SK-N-MC (cell line): ENCODE measurements at places on chromosomes 4 and X.

DNA sequence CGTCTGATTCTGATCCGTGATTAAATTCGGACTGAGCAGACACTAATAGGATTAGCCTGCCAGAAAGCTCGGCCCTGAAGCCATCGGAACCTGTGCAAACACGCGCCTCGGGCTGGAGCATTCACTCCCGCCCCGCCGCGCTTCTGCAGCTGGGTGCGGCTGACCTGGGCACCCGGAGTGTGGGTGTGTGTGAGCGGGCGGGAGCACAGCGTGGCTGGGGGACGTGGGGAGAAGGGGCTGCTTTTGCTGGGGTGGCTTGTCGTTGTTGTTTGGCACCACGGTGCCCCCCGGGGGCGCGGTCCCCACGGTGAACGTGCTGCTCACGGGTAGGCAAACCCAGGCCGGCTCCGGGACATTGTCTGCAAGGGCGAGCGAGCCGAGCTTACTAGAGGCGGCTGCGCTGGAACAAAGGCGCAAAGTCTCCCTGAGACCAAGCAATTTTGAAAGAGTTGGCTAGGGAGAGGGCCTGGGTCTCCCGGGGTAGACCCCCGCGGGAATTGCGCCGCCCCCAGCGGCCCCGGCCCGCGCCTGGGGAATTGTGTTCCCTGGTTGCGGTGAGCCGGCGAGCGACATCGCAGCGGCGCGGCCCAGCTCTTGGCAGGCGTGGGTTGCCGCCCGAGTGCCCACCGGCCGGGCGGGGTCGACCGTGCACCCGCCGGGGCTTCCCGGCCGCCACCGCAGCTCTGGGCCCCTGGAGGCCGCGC lies 1.4 kb downstream of the MAMLD1 start:
- DNase-seq, result no peak

- no peak for DNase-seq
Measured at GRCh38 chr4:55547466-55547770, 709 bp upstream of the CLOCK start.

DNA sequence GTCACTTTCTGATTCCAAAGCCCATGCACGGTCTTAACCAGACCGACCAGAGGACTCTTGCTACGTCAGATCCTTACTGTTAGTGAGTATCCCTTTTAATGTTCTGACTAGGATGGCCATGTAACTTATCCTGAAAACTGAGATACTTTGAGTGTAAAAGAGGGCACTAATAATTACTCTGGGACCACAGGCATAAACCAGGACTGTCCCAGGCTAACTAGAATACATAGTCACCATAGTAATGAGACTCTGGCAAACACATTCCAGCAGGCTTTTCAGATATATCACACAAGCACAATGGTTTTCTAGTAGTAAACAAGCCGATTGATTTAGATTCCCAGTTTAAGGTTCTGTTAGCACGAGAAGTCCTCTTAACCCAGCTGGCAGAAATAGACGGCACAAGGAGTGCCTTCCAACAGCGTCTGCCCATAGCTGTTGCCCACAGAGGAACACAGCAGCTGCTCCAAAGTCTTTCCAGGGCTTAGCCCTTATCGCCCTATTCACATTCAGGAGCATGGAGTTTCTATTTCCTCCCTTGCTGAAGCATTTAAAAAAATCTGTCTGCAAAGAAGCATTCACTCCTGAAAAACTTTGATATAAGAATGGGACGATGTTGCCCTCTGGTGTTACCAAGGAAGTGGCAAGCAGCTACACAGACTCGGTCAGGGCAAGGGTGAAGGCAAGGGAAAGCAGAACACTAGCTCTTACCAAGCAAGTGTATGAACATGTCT lies 92.4 kb downstream of the CXCL13 start:
- no peak for DNase-seq

- no peak for DNase-seq
Measured at GRCh38 chrX:31589503-31589902, 517.7 kb upstream of the FTHL17 start.

DNA sequence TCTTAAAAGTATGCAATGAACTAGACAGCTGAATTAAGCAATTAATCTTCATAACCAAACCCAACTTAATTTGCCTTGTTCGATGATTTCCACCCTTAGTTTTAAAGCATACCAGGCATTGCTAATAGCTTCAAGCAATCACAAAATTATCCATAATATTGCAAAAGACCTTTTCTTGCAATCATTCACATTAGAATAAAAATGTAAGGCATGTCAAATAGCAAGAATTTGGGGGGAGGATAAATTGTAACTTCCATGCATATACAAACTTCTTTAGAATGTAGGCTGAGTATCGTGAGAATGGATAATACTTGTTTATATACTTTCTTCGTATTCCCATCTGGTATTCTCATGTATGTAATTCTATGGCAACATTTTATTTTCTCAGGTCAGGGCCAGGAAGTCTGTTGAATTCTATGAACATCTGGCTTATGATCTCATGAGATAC lies 28.7 kb upstream of the BMP2K start:
- no peak for DNase-seq

- no peak for DNase-seq
Measured at GRCh38 chr4:1599491-1600210, 84.5 kb downstream of the FAM53A start.

DNA sequence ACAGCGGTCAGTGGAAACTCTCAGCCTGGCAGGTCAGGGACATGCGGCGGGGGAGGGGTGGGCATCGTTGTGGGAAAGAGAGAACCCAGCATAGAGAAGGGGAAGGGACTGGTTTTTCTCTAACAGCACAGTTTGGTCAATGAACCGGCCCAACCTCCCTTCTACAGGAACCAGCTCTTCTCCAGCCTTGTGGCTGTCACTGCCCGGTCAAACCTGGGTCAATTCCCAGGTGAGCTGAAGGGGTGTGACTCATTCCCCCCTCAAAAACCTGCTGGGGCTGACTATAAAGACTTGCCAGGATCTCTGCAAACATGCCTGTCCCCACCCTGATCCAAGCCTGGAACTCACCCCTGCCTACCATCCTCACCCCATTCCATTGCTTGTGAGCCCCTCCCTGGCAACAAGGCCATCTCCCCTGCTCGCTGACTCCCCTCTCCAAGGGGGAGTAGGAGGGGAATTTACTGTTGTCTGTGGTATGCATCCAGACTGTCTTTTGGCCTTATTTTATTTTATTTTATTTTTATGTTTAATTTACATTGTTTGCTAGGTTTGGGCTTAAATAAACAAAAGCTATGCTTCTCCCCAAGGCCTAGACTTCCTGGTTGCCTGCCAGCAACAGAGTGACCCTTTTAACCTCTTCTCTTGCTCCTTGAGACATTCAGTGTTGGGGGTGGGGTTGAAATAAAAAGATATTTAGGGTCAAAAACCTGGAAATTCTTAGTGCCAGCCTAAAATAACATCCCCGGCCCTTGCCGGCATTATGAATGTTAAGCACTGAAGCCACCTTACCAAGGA lies 49.6 kb downstream of the TSC22D3 start:
- DNase-seq, result no peak

DNA sequence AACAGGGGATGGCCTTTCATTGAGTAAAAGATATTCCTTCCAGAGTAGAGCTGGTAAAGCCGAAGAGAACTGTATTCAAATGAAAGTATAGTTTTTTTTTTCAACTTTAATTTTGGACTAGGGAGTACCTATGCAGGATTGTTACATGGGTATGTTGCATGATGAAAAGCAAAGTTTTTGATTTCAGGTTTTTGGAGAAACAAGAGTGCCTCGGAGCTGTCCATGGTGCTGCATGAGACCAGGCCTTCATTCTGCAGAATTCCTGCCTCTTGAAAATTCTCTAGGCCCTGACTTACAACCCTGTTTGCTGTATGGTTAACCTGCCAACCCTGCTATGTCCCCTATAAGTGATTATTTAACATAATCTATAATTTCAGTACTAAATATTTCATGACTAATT lies 1065.7 kb upstream of the FTHL17 start:
- no peak for DNase-seq

GRCh38 chrX:31449081-31449480 lies 377.2 kb upstream of the FTHL17 start:
- DNase-seq, result no peak

DNA sequence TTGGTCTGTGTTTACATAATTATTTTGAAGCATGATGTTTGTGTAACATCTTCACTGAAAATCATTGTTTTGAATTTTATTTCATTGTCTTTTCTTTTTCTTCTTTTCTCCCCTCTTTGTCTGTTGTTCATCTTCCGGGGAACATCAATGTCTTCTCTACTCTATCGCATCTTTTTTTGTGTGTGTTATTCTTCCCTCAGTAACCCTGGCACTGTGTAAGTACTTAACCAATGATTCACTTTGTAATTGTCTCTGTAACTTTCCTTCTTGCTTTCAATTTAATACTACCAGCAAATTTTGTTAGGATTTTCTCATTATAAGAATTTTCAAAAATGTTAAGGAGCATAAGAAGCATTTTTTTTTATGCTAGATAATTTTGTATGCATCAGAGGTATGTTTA lies 130.8 kb downstream of the PDLIM5 start:
- no peak for DNase-seq

DNA sequence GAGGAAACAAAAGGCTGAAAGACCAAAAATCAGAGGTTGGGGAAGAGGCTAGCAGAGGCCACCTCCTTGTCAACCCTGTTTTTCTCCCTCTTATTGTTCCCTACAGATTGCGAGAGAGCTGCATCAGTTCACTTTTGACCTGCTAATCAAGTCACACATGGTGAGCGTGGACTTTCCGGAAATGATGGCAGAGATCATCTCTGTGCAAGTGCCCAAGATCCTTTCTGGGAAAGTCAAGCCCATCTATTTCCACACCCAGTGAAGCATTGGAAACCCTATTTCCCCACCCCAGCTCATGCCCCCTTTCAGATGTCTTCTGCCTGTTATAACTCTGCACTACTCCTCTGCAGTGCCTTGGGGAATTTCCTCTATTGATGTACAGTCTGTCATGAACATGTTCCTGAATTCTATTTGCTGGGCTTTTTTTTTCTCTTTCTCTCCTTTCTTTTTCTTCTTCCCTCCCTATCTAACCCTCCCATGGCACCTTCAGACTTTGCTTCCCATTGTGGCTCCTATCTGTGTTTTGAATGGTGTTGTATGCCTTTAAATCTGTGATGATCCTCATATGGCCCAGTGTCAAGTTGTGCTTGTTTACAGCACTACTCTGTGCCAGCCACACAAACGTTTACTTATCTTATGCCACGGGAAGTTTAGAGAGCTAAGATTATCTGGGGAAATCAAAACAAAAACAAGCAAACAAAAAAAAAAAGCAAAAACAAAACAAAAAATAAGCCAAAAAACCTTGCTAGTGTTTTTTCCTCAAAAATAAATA lies 179.9 kb downstream of the AR start:
- DNase-seq, result no peak

DNA sequence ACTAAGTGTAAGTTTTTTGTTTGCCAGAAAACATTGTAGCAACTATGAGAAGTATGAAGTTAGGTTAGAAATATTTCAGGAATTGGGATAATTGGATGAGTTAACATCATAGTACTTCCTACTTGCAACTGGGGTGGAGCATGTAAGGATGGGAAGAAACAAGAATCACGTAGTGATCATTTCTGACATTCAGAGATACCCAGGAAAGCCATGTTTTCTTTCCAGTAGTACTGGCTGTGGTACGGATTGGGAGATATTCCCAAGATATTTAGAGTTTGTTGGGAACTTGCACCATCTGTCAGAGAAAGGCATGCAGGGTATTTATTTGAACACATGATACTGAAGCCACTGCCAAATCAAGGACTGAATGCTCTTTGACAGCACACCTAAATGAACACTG lies 87.6 kb upstream of the SLC4A4 start:
- no peak for DNase-seq

DNA sequence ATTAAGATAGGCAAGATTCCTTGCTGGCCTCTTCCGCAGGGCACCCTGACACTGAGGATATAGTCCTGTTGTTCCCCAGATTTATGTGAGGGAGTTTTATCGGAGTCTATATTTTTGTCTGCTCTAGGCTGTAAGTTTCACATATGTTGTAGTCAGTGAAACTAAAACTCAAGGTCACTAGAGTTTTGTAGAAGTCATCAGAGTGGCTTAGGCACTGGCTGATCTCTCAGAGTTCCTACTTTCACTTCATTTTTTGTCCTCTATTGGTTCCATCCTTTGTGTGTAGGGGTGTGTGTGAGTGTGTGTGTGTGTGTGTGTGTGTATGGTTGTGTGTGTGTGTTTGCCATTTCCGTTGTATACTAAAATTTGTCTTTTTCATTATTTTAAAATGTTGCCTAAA lies 577.5 kb downstream of the IQCM start:
- DNase-seq, result no peak

- no peak for DNase-seq
Measured at GRCh38 chr4:2942532-2943363, 20.5 kb downstream of the NOP14 start.

DNA sequence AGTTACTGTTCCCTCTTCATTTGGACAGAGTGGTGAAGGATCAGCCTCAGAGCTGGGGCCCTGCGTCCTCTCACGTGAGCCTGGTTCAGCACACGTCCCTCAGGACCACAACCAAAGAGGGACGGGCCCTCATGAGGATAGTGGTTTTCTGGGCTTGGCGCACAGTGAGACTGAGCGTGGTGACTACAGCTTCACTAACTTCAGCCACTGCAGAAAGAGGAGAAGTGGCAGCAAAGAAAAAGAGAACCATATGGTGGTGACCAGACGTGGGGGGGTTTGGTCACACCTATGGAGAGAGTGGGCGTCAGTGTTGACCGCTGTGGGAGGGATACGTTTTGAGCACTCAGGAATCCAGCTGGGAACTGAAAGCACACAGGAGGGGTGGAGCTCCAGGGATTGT lies 21.8 kb upstream of the TNIP3 start:
- DNase-seq, result no peak

GRCh38 chr4:127196655-127197352 lies 436.0 kb upstream of the INTU start:
- no peak for DNase-seq

DNA sequence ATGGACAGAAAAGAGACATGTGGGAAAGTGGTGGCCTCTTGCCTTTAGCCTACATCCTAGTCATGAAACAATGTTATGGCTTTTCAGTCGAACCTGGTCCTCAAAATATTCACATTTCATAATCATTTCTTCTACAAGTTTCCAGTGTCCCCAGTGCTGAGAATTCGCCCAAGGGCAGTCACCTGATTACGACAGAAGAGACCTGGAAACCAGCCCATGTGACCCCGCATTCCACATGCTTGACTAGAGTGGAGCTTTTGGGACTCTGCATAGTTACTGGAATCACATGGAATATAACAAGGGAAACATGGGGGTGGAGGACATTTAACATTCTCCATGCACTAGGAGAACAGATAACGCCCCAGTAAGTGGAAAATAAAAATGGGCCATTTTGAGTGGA lies 100.1 kb downstream of the PPARGC1A start:
- DNase-seq, result no peak

DNA sequence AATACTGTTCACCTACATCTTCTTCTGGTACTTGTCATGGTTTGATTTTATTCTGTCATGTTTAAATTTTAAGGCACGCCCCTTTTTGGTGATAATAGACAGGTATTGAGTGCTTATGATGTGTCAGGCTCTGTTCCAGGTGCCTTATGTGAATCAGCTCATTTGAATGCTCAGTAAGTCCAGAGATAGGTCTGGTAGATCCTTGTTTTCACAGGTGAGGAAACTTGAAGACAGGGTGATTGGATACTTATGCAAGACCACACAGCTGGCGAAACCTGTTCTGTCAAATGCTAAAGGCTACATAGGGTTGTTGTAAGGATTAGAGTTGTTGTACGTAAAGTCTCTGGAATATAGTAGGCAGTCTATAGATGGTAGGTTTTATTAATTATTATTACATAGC lies 9.6 kb upstream of the SLC25A14 start:
- no peak for DNase-seq

- DNase-seq, result no peak
Measured at GRCh38 chr4:153036931-153037482, 100.9 kb downstream of the FHDC1 start.

GRCh38 chr4:184384810-184385557 lies 89.4 kb downstream of the IRF2 start:
- no peak for DNase-seq

- no peak for DNase-seq
Measured at GRCh38 chr4:38308728-38309311, 348.6 kb downstream of the PTTG2 start.
